ENCODE measurements at places on chromosomes 2 and 18.

- DNase-seq = no peak
- H3K36me3 ChIP-seq = no peaks in the 10 kb centered on the region
- peaks cover 10% of the 10 kb centered on the region for H3K4me1 ChIP-seq
- no peak overlapping the region for H3K27ac ChIP-seq
- H3K4me3 ChIP-seq = no peak overlapping the region
These were observed 326.8 kb downstream of the SETBP1 start for GRCh38 chr18:45007531-45007930.

DNA sequence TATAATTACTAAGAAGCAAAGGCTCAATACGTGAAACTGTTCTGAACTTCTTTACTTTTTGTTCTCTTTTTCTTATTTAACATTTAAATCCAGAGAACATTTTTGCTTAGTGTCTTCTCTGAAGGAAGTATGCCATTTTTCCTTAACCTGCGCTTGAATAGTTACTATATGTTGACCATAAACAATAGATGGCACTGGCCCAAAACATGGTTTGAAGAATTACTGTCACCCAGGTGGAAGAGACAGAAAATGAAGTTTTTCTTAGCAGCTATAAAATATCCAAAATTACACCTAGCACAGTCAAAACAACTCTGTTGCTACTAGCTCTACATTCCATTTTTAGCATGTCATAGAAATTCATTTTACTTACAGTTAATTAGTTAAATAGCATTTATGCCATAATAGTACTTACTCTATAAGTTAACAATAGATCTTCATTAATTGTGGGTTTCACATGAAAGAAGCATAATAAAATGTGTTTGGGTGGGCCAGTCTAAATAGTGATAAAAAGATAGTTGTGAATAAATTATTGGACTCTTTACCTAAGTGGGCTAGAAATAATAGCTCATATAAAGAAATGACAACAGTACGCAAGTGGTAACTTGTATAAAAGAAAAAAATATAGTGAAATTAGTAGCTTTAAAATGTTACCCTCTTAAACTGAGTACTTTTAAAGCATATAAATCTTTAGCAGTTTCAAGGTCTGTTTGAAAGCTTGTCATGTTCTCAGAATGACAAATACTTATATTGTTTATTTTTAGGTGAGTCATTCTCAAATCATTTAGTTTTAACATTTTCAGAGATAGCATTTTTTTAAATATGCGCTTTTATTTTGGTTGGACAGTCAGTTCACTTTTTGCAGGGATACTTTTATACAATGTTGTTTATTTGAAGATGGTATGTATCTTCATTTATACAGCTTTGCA is 3.7 kb downstream of the ETAA1 start:
- H3K27ac ChIP-seq = no peak overlapping the region
- no peak overlapping the region for H3K4me3 ChIP-seq
- H3K4me1 ChIP-seq = no peaks in the 10 kb centered on the region
- no peaks in the 10 kb centered on the region for H3K27me3 ChIP-seq

GRCh38 chr18:5244941-5245340 is 47.9 kb upstream of the AKAIN1 start:
- no peak overlapping the region for H3K4me3 ChIP-seq
- no peaks in the 10 kb centered on the region for H3K27me3 ChIP-seq
- H3K36me3 ChIP-seq = no peaks in the 10 kb centered on the region
- no peak overlapping the region for H3K27ac ChIP-seq

- H3K27me3 ChIP-seq = no peaks in the 10 kb centered on the region
- H3K27ac ChIP-seq = no peak overlapping the region
- DNase-seq = no peak
- H3K4me3 ChIP-seq = no peak overlapping the region
- no peaks in the 10 kb centered on the region for H3K36me3 ChIP-seq
These were observed 311.7 kb upstream of the PKDCC start for GRCh38 chr2:41736105-41736567.

DNA sequence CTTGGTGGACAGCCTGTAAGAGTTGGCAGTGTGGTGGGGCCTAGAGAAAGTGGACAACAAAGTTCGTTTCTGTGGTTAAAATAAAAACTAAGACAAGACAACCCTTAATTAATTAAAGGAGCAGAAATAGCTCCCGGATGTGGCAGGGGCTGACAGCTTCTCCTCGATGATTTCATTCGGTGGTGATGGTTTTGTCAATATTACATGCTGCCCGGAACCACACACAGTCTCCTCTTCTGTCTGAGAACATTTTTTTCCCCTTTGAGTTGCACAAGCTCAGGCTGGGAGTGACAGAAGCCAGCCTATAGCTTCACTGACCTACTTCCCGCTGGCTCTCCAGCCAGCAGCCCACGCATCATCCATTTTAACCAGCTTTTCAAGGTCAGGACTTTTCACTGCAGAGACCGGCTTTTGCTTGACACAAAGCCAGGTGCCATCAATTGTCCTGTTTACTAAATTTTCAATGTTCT is 378.8 kb downstream of the SLC4A3 start:
- H3K27me3 ChIP-seq = no peaks in the 10 kb centered on the region
- H3K4me3 ChIP-seq = no peak overlapping the region
- DNase-seq = no peak
- no peaks in the 10 kb centered on the region for H3K36me3 ChIP-seq

GRCh38 chr2:33482518-33482917 is 6.1 kb downstream of the RASGRP3 start:
- no peak overlapping the region for H3K4me3 ChIP-seq
- H3K27me3 ChIP-seq = no peaks in the 10 kb centered on the region
- H3K4me1 ChIP-seq = no peaks in the 10 kb centered on the region
- H3K27ac ChIP-seq = no peak overlapping the region
